Mesothelial cell of epicardium (in vitro differentiated cells): ENCODE measurements at places on chromosomes 7 and 10. TPM values are rescaled to one million over a fixed set of nuclear protein-coding genes. Genes with fewer than 3 reads are reported as not detected.

KCP gene
- 19.8 to 23.7 TPM (median 22.5 TPM) in 3 replicates for total RNA-seq

TMEM72 gene
- total RNA-seq: 0.67 to 0.71 TPM (median 0.68 TPM) in 3 replicates

UTF1 gene
- not detected in 3 replicates for total RNA-seq

- DNase-seq: no peak
These were observed 479.9 kb upstream of the FOXK1 start for GRCh38 chr7:4202154-4202736.

DNA sequence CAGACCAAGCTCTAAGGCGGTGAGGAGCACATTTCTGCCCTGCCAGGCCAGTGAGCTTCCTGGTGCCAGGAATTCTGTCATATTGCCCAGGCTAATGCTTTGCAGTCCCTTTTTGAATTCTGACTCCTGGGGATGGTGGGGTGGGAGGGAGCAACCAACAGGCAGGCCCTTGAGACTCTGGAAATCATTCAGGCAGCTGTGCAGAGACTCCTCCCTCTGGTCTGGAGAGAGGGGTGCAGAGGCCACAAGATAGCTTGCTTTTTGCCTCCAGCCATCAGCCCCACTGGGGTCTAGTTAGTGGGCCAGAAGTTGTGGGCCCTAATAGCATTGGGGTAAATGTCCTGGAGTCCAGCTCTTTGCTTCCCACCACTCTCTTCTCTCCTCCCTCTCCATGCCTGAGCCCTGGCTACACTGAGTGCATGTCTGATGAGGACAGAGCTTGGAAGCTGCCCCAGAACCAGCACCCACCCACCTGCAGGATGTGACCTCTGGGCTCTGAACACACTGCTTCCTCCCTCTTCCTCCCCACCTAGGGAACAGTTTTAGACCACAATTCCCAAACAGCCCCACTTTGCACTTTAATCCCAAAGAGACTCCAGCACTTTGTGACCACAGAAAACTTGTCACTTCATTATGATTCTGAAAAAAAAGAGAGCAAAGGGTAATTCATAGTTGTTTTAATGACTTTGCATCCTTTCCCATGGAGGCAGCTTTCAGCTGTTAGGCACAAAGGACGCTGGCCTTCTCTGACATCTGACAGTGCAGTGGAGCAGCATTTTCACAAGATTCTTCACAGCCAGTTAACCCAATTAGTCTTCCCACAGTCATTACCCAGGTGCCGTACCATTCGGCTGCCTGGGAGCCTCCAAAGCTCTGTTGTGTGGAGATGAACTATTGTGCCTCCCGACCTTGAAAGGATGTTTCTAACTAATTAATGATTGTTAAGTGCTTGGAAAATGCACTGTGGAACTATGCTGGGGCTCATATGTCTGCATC, 262.5 kb downstream of the TRIL start:
- DNase-seq: no peak

DNA sequence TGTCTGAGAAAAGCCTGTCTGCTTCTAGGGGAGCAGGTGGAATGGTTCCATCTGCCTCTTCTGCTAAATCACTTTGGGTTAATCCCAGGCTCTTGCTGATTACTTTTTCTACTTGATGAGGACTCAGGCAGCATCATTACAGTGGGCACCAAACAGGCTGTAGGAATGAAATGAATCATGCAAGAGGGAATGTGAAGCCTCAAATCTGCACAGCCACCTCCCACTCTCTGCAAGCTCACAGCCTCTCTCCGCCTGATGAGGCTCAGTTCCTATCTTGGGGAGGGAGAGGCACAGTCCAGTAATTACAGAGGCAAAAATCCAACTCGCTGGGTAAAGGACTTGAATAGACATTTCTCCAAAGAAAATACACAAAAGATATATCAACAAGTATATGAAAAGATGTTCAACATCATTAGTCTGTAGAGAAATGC, 34.0 kb downstream of the HSPA12A start:
- DNase-seq: no peak

DNA sequence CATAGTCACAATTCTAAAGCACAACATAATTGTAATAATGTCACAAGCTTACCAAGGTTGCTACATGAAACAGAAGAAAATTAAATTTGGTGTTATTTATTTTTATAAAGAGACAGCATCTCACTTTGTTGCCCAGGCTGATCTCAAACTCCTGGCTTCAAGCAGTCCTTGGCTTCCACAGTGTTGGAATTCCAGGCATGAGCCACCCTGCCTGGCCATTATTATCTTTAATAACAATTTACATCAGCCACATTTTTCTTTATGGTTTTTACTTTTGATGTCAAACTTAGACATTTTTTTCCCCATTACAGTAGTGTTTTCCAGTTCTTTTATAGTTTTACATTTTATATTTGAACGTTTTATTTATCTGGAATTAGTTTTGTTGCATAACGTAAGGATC, 46.7 kb downstream of the BMPR1A start:
- no peak for DNase-seq

LMOD2 gene
- total RNA-seq: not detected in 3 replicates

- no peak for DNase-seq
These were observed 222.5 kb upstream of the PITRM1 start for GRCh38 chr10:3395041-3395440.

DNA sequence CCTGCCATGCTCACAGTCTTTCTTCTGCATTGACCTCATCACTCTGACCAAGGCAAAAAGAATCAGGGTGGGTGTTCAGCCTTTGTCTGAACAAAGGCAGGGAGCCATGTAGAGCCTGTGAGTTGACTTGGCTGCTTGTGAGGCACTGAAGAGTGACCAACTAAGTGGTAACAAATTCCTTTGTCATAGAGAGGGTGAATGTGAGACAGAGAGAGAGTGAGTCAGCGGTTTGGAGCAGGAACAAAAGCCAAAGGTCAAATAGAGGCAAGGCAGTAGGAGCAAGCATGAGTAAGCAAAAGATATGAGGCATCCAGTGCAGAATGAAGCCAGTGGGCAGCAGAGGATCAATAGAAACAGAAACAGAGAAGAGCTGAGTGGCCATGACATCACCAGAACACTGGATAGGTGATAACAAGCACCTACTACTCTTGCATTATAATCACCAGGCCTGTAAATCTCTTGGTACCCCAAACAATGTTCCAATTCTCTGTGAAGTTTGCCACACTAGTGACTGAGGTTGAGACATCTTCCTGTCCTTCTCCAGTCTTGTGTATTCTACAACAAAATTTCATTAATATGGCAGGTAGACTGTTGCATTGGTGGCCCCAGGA, 116.2 kb upstream of the LAMB4 start:
- DNase-seq: no peak

PRPS1L1 gene
- total RNA-seq: not detected in 3 replicates

- DNase-seq: no peak
These were observed 134.9 kb downstream of the CAMK1D start for GRCh38 chr10:12484002-12484918.

DNA sequence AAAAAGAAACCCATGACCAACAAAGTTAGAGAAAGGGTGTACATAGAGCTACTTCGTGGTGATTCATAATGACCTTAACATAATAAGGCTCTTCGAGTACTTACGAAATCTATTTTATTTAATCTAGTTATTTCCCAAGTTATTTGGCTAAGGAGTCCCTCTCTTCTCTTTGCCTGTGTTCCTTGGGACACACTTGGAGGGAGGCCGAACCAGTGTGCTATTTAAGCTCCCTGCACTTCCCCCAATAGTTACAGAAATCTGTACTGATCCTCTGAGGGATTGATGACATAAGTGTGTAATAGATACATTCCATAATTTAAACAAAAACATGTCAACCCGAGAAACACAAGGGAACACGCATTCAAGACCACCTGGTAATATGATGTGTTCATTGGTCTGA, 351.1 kb downstream of the GATA3 start:
- no peak for DNase-seq

GRCh38 chr7:112819536-112819935, 29.3 kb upstream of the TMEM168 start:
- no peak for DNase-seq

EMX2 gene
- 2.0 to 3.0 TPM (median 2.8 TPM) in 3 replicates for total RNA-seq

- DNase-seq: no peak
These were observed 12.5 kb downstream of the GDI2 start for GRCh38 chr10:5800782-5801181.

DNA sequence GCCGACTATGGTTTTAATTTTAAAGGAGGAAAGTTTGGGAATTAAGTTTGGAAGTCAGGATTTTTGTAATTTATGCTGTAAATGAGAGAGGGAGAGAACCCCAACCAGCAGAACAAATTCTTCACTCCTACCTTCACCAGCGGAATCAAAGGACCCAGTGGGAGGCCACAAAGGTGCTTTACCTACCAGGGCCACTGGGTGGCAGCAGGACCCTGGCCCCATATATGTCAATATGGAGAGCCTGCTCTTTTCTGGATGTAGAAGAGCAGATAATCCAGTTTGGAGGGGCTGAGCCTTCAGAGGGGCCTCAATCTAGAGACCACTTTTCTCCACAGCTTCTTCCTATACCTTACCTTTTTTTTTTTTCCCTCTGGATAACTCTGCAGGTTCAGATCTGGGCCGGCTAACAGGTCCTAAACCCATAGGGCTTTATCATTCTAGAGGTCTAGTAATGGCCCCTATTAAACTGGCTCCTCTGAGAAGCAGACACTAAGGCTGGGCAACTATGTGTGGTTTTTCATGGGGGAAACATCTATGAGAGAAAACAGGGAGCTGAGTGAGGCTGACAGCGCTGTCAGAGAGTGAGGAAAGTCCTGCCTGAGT, 8.5 kb upstream of the SCD start:
- DNase-seq: no peak

- no peak for DNase-seq
These were observed 7.7 kb downstream of the SLC37A3 start for GRCh38 chr7:140390466-140391190.

DNA sequence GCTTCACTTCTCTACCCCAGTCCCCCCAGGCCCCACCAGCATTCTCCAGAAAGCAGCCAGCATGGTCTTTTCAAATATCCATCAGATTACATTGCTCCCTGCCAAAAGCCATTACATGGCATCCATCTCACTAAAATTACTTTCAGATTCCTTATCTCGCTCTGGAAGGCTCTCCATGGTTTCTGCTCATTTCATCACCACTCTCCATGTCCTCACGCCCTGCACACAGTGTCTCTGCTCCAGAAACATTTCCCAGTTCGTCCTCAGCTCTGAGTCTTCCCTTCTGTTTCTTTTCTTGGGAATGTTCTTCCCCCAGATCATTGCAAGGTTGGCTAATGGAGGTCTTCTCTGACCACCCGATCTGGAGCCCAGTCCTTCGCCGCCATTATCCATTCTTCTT, 499.1 kb downstream of the KCNMA1 start:
- no peak for DNase-seq

TMEM273 gene
- total RNA-seq: not detected in 3 replicates

- no peak for DNase-seq
These were observed 300.9 kb downstream of the NEBL start for GRCh38 chr10:20596065-20596755.

XPNPEP1 gene
- total RNA-seq: 85.6 to 88.7 TPM (median 87.7 TPM) in 3 replicates

DNA sequence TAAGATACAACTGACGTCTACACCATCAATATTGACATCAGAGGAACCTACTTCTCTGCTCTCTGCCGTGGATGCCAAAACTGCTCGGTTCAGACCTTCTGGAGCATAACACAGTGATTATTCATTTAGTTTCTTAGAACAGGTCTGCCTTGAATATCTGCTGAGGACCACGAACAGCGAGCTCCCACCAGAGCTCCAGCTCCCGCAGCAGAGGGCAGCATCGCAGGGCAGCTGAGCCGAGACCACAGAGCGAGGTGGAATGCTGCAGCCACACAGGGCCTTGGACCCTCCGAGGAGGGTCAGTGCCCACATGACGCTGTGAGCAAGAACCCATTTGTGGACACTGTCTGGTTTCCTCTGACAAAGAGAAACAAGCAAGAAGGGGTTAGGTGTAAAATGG, 6.8 kb downstream of the VIPR2 start:
- DNase-seq: no peak

DNA sequence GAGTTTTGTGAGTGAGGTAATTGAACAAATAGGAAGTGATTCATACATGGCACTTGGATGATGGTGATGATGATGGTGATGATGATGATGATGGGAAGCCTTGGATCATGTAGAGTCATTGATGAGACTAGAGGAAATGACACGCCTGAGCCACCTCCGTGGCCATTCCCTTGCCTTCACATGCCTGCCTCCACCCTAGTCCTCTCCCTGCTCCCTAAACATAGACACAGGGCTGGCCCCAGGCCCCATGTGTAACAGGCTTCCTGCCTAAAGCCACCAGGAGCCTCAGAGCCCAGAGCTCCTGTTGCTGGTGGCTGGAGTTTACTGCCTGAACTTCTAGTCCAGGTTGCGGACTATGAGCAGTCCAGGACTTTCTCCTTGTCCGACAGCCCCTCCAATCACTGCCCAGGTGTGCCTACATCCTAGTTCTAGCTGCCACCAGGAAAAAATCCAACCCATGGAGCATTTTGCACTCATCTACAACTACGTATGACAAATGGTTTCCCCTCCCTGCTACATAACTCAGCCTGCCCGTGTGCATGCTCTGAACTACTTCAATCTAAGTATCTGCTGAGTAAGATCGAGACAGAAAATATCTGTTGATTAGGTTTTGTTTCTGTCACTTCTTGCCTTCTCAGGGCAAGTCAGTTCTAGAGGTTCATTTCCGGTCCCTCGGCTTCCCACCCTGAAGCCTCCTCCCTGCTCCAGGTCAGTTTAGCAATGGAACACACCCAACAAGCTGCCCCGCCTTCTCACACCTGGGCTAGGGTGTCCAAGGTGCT, 35.5 kb upstream of the KDM7A start:
- no peak for DNase-seq

GRCh38 chr10:113435881-113436280, 117.0 kb upstream of the HABP2 start:
- DNase-seq: no peak
